Breast epithelium (tissue), 4 donors: ENCODE measurements at places on chromosomes 7 and 10. TPM values are rescaled to one million over a fixed set of nuclear protein-coding genes. Genes with fewer than 3 reads are reported as not detected.

DNA sequence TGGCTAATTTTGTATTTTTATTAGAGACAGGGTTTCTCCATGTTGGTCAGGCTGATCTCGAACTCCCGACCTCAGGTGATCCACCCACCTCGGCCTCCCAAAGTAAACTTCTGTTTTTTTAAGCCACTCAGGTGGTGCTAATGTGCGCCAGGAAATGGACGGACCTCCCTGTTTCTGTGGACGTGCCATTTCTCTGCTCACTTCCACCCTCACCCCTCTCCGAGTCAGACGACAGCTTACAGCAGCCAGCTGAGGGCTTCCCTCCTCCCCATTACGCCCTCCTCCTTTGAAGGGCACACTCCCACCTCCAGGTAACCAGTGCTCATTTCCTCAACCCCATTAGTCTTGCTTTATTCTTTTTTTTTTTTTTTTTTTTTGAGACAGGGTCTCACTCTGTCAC, 41.7 kb upstream of the EZH2 start:
- H3K27me3 ChIP-seq = no peaks in the 10 kb centered on the region
- H3K27ac ChIP-seq = no peak overlapping the region
- H3K36me3 ChIP-seq = no peaks in the 10 kb centered on the region
- H3K4me1 ChIP-seq = no peaks in the 10 kb centered on the region

The AKR1D1 gene
- 0.59 TPM for total RNA-seq

DNA sequence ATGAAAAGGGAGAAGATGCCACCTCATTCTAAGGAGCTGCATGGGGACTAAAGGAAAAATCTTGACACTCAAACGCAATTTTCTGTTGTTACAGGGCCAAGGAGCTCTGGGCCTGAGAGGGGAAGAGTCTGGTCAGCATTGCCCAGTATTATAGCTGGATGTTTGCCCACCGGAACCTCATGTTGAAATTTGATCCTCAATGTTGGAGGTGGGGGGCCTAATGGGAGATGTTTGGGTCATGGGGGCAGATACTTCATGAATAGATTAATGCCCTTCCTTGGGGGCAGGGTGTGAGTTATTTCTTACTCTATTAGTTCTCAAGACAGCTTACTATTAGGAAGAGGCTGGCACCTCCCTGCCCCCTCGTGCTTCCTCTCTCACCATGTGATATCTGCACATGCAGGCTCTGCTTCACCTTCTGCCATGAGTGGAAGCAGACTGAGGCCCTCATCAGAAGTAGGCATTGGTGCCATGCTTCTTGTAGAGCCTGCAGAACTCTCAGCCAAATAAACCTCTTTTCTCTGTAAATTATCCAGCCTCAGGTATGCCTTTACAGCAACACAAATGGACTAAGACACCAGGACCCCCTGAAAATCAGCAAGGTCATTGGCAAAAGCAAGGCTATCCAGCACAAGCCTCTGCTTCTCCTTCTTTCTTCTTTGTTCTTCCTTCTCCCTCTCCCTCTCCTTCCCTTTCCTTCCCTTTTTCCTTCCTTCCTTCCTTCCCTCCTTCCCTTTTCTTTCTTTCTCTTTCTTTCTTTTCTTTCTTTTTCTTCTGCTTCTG, 15.1 kb downstream of the GCK start:
- DNase-seq = no peak
- no peak overlapping the region for H3K4me3 ChIP-seq
- H3K27ac ChIP-seq = no peak overlapping the region
- no peaks in the 10 kb centered on the region for H3K36me3 ChIP-seq

The TMEM120A gene
- total RNA-seq = 52.0 TPM

The SEC61A2 gene
- 10.2 TPM for total RNA-seq

The OR2A12 gene
- total RNA-seq = not detected

GRCh38 chr7:98346515-98347069, 54.3 kb downstream of the BAIAP2L1 start:
- no peak for DNase-seq
- H3K36me3 ChIP-seq = no peaks in the 10 kb centered on the region
- H3K4me1 ChIP-seq = no peaks in the 10 kb centered on the region
- no peaks in the 10 kb centered on the region for H3K27me3 ChIP-seq

The FXYD4 gene
- not detected for total RNA-seq

- no peak overlapping the region for H3K27ac ChIP-seq
- H3K4me3 ChIP-seq = no peak overlapping the region
- H3K36me3 ChIP-seq = no peaks in the 10 kb centered on the region
- no peaks in the 10 kb centered on the region for H3K27me3 ChIP-seq
- no peaks in the 10 kb centered on the region for H3K4me1 ChIP-seq
These were observed 19.8 kb downstream of the VOPP1 start for GRCh38 chr7:55552320-55553023.

GRCh38 chr7:151179946-151180345, 7.1 kb downstream of the ASB10 start:
- no peaks in the 10 kb centered on the region for H3K27me3 ChIP-seq
- no peaks in the 10 kb centered on the region for H3K4me1 ChIP-seq
- DNase-seq = no peak

DNA sequence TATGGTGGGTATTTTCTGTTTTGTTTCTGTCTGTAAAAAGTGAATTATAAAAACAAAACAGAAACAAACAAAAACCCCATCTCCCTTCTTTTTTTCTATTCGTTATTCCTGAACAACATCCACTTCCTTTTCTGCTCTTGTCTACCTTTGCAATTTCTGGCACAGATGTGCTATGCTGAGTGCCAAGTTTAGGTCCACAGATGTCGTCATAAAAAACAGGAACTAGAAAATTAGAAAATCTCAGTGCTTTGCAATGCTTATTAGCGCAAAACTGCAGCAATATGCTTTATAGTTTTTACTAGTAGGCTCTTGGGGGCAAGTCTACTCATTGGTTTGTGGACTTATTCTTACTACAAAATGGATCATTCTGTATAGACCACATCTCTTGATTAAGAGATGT, 94.2 kb upstream of the PRKCQ start:
- H3K27me3 ChIP-seq = no peaks in the 10 kb centered on the region
- no peak overlapping the region for H3K27ac ChIP-seq
- DNase-seq = no peak
- no peaks in the 10 kb centered on the region for H3K36me3 ChIP-seq
- H3K4me3 ChIP-seq = no peak overlapping the region

DNA sequence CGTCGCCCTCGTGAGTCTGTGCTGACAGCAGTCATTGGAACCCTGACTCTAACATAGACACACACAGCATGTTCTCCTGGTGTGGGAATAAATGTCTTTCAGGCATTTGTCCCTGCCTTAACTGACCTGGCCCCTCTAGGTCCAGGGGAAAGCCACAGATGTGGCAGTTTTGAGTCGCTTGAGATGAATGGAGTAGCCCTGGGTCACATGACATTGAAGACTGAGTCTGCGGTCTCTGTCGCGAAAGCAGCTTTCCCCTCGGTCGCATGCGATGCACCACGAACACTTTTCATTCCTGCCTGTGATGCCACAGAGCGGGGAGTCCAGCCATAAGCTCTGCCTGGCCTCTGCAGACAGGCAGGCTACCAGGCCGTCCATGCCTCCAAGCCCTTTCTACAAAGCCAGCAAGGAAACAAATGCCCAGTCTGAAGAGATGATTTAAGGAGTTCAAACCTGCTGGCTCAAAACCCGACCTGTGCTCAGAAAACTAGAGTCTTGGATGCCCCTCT, 172.3 kb downstream of the WDR37 start:
- no peak for DNase-seq
- H3K27ac ChIP-seq = no peak overlapping the region
- no peaks in the 10 kb centered on the region for H3K27me3 ChIP-seq
- no peak overlapping the region for H3K4me3 ChIP-seq

GRCh38 chr10:107427016-107427415, 262.5 kb upstream of the SORCS1 start:
- H3K27ac ChIP-seq = no peak overlapping the region
- H3K4me1 ChIP-seq = no peaks in the 10 kb centered on the region
- H3K36me3 ChIP-seq = no peaks in the 10 kb centered on the region
- H3K4me3 ChIP-seq = no peak overlapping the region
- H3K27me3 ChIP-seq = no peaks in the 10 kb centered on the region

DNA sequence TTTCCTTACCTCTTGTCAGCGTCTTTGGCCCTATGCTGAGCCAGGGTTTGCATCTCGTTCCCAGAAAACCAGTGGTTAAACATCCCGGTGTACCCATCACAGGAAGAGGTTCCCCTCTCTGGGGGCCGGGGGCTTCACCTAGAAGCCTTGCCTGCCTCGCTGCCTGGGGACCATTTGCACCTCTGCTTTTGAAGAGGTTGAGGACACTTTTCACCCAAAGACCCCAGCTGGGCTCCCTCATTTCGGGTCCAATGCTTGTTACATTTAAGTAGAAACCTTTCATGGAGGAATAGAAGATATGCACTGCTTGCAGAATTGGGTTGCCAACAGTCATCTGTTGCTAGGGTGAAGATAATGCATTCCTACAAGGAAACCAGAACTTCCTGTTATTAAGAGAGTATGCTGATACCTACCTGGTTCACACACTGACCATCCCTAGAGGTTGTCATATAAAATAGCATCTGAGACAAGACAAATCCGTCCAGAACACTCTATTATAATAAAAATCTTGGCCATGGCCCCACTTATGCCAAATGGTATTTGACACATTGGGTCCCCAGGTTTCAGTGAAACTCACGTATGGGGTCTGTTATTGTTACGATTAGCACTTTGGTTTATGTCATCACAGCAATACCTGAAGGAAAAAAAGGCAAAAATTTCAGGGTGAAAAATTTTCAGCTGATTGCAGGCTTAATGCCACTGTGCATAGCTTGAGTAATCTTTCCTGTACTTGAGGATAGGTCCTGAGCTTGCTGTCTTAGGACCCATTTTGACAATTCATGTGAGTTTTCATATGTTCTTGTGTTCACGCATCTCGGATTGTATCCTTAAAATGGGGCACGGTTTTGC, 917 bp downstream of the ZNF365 start:
- H3K36me3 ChIP-seq = no peaks in the 10 kb centered on the region
- H3K4me1 ChIP-seq = no peaks in the 10 kb centered on the region
- no peaks in the 10 kb centered on the region for H3K27me3 ChIP-seq
- H3K27ac ChIP-seq = no peak overlapping the region
